Activated CD4-positive, alpha-beta T cell treated with anti-CD3 and anti-CD28 coated beads, Interleukin-2, amount 50 U/mL, for 4 hours (primary cell): ENCODE measurements at places on chromosomes 2 and 18.
A peak's percentile ranks its signal among the peaks of the same experiment; 100 is the strongest.

DNA sequence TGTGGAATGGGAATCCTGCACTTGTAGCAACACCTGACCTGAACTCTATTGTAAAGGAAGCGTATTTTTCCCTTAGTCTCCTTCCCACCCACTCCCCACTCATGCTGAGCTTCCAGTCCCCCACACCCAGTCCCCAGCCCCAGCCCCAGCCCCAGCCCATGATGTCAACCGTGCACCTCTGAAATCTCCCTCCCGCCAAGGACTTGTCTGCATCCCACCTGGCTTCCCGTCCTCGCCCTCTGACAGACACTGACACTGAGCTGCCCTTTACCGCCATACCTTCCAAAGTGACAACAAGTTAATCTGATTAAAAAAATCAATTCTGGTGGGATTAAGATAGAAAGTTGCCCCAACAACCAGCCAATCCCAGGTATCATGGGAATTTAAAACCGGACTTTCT, 213.6 kb upstream of the CELF4 start:
- DNase-seq: no peak

DNA sequence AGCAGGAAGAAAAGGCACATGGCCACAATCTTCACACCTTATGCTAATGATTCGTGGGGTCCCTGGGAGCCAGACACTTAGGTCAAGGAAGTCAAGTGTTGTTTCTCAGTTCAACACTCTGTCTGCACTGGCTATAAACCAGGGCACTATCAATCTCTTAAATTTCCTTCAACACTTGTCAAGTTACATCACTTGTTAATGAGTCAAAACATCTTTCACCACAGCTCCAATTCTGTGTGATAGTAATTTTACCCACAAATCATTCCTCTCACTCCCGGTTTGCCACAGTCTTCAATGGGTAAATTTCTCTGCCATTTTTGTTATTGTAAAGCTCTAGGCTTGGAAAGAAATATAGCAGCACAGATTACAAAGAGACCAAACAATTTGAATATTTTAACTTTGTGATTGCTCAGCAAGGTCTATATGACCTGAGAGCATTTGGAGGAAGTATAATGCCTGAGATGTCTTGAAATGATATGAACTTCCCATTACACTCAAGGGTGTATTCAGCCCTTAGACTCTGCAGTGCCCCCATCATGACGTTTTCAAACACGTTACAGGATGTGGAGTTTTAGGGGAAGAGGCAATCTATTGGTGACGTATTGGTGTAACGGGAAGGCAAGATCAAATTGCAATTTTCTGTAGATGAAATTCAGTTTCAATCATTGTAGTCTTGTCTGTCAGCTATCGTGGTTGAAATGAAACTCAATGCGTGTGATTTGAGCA, 78.7 kb downstream of the ICOS start:
- DNase-seq: peak; percentile 17

DNA sequence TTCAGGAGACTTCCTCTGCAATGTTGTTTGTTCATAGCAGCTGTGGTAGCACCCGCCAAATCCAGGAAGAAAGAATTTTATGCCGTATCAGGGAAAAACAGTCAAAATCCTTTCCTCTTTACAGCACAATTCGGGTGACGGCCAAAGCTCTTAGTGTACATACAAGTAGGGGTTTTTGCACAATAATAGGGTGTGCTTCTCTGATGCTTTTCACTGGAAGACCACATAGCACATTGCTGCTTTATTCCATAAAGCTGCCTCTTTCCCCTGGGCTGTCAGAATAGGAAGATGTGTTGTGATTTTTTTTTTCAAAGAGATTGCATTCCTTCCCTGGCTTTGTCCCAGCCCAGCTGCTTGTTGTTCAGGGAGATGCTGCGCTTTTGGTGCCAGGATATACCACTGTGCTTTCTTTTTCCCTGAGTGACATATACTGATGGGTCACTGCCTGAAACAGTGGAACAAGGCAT, 27.2 kb upstream of the LANCL1 start:
- DNase-seq: no peak

GRCh38 chr18:23239885-23240608, 104.8 kb downstream of the CABLES1 start:
- DNase-seq: no peak

DNA sequence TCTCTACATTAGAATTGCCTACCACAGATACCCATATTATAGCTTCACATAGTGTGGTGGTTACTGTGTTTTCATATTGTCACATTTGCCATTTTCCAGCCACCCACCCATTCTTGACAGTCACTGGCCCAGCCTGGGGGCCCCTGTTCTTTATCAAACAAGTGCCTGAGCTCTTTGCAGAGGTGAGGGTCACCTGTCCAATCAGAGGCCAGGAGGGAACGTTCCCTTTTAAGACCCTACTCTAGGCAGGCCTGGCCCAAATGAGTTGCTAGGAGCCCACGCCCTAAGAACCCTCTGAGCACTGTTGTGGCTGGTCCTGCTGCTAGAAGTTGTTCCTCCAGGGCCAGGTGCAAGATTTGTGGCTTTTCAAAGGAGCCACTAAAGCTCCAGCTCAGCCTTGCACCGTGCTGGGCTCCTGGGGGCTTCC, 5.2 kb downstream of the IL37 start:
- DNase-seq: no peak

- no peak for DNase-seq
Observed at GRCh38 chr2:12486205-12487118, 230.3 kb upstream of the TRIB2 start.

- no peak for DNase-seq
Observed at GRCh38 chr2:240594511-240595380, 8.2 kb downstream of the CAPN10 start.

- DNase-seq: no peak
Observed at GRCh38 chr2:169790581-169790980, 8.1 kb upstream of the SSB start.

GRCh38 chr18:69866212-69866611, 81.5 kb downstream of the CD226 start:
- no peak for DNase-seq

GRCh38 chr2:216033403-216033802, 20.1 kb upstream of the MREG start:
- no peak for DNase-seq

DNA sequence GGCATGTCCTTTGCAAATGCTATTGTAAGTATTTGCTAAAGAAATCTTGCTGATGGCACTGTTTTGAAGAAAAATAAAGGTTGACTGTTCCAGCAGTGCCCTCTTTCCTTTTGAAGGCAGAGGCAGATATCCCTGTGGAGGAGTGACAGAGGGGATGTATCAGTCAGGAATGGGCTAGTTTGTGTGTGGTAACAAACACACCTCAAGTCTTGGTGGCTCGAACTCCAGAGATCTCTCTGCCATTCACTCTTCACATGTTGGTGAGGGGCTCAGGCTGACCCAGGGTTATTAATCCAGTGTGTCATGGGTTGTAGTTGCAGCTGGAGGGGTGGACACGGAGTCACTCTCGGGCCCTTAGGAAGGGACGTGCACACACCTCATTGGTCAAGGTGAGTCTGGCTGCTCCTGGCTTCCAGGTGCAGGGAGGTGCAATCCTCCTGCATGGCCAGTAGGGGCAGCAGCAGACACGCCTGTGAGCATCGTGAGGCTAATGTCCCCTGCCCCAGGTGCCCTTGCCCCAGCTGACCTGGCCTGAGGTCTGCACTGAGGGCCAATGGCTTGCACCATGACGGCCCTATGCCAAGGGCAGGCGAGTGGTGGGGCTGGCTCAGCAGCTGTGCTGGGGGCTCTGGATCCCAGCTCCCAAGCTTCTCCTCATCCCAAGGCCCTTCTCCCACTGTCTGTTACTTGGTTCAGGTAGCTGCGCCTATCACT, 146.5 kb downstream of the ASB1 start:
- DNase-seq: no peak

DNA sequence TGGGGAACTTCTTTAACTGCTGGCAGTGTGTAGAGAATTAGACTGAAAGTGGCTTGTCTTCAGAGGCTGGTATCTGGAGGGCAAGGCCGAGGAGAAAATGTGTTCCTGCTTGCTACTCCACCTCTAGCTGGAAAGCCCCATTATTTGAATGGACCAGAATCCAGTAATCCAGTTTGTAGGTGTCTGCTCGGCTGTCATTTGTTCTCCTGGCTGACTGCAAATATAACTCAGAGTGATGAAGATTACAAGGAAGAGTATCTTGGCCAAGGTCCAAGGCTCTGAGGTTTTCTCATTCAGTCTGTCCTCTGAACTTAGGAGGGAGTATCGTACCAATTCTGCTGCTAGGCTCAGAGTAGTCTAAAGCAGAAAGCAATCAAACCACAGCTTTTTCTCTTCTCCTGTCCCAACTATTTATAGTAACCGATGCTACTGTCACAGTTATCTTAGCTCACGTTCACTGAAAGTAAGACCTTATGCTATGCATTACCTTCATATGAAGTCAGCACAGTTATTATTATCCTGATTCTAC, 228.6 kb downstream of the SETBP1 start:
- no peak for DNase-seq

DNA sequence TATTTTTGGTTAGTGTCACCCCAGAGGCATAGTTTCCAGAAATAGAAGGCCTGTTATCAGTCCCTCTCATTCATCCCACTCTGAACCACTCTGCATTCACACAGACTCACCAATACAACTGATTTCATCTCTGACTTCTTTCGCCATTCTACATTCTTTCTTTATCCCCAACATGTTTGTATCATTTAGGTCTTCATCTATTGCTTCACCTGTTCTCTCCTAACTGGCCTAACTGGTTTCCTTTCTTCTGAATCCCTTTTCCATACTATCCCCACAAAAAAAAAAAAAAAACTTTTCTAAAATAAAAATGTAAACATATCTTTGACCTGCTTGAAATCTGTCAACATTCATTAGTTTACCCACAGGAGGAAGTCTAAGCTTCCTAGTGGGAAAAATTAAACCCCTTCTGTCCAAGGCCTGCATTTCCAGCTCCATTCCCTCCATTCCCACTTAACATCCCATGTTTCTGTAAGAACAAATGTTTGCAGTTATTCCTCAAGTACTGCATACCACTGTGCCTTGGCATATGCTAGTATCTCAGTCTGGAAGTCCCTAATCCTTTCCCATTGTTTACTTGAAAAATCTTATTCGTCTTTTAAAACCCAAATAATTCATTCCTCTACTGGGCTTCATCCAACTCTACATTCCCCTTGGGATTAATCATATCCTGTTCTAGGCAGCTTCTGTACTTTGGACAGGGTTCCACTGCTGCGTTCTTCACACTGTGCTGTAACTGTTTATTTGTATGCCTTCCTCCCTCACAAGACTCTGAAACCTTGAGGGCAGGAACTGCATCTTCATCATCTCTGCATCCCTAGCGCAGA, 68.5 kb downstream of the FIGN start:
- DNase-seq: no peak

DNA sequence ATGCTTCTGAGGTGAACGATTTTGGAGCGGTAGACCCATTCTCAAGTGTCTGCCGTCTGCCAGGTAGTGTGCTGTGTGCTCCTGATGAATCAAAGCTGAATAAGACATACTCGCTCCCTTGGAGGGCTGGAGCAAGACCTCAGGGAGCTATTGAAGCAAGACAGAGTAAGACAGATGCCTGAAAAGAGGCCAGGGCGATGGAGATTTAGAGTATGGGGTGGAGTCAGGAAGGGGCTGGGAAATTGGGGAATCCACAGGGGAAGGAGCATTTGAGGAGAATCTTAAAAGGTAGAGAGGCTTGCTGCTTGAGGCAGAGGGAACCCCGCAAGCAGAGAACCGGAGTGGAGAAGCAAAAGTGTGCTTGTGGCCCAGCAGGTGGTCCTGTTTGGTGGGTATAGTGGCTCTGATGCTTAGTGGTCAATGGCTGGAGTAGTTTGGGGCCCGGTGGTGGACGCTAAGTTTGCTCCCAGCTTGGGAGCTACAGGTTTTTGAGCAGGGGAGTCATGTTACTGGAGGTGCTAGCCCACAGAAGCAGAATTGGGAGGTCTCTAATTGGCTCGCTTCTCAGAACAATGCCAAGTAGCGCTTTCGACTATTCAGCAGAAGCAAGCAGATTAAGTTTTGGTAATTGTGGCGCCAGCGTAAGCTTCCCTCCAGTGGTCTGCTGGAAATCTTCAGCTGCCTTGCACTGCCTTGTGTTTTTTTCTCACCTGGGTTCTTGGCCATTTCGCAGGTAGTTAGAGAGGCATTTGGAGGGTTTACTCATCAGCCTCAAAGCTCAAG, 2.0 kb downstream of the CNNM4 start:
- no peak for DNase-seq

- DNase-seq: no peak
Observed at GRCh38 chr2:119249311-119249710, 25.7 kb downstream of the STEAP3 start.

- no peak for DNase-seq
Observed at GRCh38 chr2:80461505-80462197, 157.1 kb upstream of the LRRTM1 start.

- no peak for DNase-seq
Observed at GRCh38 chr2:72576861-72577260, 249.0 kb downstream of the EXOC6B start.
